ENCODE measurements at places on chromosomes 12 and 14. TPM values are rescaled to one million over a fixed set of nuclear protein-coding genes. Genes with fewer than 3 reads are reported as not detected.

The LALBA gene
- total RNA-seq: not detected

GRCh38 chr12:7485095-7485494 lies 18.5 kb downstream of the CD163 start:
- no peaks in the 10 kb centered on the region for H3K36me3 ChIP-seq
- no peak for DNase-seq
- H3K27me3 ChIP-seq: no peaks in the 10 kb centered on the region
- H3K27ac ChIP-seq: no peak overlapping the region
- H3K4me1 ChIP-seq: peaks cover 6% of the 10 kb centered on the region

The PLCZ1 gene
- total RNA-seq: not detected

The ACSS3 gene
- total RNA-seq: 0.85 TPM

GRCh38 chr12:39413836-39414771 lies 28.8 kb downstream of the KIF21A start:
- H3K27me3 ChIP-seq: no peaks in the 10 kb centered on the region
- DNase-seq: no peak
- H3K36me3 ChIP-seq: 0 out of 2 replicates have a peak, but pooled peaks cover 5% of the 10 kb centered on the region
- H3K27ac ChIP-seq: no peak overlapping the region
- H3K4me1 ChIP-seq: no peaks in the 10 kb centered on the region

All from HFFc6 (cell line).